ENCODE measurements at places on chromosomes 7 and 10.
A peak's percentile ranks its signal among the peaks of the same experiment; 100 is the strongest.

DNA sequence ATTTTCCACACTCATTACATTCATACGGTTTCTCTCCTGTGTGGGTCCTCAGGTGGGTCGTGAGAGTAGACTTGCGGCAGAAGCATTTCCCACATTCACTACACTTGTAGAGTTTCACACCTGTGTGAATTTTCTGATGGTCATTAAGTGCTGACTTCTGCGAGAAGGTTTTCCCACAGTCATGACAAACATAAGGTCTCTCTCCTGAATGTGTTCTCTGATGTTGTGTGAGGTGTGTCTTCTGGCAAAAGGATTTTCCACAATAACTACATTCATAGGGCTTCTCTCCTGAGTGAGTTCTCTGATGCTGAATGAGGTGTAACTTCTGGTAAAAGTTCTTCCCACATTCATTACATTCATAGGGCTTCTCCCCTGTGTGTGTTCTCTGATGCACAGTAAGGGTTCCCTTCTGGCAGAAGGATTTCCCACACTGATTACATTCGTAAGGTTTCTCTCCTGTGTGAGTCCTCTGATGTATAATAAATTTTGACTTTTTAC, 15.1 kb downstream of the ZNF12 start:
- DNase-seq = no peak

- DNase-seq = peak; percentile 86
These were observed 88.3 kb downstream of the PTPRZ1 start for GRCh38 chr7:121961089-121961867.

- DNase-seq = no peak
These were observed 10.0 kb upstream of the SLIT1 start for GRCh38 chr10:97195706-97196222.

- DNase-seq = no peak
These were observed 69.6 kb upstream of the GATA3 start for GRCh38 chr10:7984896-7985295.

DNA sequence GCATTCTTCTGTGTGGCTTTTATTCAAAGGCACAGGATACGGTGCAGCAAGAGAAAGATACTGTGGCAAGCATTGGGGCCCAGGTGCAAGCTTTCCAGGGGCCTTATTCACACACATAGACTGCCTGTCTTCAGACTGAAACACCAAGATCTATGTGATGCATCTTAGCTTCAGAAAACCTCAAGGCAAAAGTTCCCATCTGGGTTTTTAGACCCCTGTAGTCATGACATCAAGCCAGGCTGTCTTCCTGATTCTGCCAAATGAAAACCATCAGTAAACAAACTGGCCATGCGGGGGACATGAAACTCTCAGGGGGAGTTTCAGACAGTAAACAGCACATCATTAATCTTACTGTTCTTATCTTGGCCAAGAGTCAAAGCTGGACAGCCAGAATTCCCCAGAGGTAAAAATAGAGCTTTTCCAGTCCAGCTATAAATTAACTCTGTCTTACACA, 9.8 kb downstream of the AGBL3 start:
- no peak for DNase-seq

DNA sequence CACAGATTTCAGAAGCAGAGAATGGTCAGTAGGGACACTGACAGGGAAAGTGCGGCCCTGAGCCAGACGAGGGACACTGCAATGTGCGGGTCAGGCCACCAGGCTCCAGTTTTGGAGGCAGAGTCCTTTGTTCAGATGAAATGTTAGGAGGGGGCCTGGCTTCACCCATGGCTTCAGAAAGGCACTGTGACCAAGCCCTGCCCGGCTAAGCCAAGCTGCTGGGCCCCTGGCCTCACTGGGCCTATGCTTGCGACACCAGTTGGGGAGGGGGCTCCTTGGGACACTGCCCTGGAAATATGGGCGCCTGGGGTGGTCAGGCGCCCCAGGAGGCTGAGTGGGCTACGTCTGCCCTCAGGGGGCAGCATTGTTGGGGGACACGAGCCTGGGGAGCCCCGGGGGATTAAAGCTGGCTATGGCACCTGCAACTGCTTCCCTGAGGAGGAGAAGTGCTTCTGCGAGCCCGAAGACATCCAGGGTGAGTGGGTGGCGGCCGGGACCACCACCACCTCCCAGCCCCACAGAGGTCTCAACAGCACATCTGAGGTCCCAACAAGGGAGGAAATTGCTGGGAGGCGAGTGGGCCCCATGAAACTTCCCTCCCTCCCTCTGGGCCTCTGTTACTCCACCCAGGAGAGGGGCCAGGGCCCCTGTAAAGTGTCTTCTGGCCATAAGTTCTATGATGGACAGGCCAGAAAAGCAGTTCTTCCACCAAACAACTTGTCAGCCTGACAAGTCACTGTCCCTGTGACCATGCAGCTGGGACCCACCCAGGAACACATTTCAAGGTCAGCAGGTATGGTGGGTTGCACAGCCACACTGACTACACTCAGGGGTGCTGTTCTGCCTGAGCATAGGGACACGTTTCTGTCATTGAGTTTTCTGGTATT, 24.8 kb upstream of the CSGALNACT2 start:
- no peak for DNase-seq

DNA sequence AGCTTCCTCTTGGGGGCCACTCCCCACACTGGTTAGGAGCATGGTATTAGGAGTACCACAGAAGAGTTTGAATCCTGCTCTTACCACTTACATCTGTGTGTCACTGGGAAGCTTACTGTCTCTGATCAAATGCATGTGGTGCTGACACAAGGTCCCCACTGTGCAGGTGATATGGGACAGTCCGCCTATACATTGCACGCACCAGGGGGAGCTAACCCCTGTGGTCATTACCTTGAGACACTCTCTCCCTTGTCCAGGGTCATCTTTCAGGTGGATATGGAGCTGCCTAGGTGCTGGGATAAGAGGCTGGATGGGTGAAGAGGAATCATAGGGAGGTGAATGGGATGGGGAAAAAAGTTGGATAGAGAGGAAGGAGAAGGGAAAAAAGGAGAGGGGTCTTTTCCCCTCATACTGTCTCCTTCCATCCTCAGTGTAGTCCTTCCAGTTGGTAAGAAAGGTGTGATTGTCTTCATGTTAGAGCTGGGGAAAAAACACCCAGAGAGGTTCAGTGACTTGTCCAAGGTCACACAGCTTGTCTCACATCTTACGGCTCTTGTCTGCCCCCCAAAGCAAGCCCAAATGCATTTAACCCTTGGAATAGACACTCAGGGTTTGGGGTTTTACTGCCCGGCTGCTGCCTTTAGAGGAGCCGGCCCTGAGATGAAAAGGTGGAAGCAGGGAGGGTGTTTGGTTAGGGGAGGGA, 125.9 kb downstream of the CDH23 start:
- no peak for DNase-seq

GRCh38 chr7:155227788-155228458, 69.8 kb upstream of the INSIG1 start:
- DNase-seq = no peak

DNA sequence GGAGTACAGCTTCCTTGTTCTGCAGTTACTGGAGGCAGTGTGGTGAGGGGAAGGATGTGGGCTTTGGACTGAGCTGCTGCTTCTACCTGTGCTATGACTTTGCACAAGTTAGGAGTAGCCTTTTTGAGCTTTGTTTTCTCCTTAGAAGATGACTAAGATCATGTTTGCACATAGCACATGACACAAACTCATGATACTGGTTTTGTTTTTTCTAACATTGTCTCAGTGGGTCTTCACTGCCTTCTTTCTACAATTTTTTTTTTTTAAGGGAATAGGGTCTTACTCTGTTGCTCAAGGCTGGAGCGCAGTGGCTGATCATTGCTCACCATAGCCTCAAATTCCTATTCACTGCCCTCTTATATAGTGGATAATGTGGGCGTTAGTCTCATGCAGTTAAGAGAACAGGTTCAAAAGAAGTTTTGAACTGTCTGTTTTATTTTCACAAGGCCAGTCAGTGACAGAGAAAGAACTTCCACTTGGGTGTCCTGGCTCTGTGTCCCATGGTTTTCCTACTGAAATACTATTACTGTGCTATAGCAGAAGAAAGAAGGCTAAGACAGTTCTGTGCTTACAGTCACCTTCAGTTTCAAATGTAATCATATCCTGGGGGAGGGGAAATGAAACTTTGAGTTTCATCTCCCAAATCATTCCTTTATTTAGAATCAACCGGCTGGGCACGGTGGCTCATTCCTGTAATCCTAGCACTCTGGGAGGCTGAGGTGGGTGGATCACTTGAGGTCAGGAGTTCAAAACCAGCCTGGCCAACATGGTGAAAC, 72.0 kb downstream of the KAT6B start:
- DNase-seq = no peak

DNA sequence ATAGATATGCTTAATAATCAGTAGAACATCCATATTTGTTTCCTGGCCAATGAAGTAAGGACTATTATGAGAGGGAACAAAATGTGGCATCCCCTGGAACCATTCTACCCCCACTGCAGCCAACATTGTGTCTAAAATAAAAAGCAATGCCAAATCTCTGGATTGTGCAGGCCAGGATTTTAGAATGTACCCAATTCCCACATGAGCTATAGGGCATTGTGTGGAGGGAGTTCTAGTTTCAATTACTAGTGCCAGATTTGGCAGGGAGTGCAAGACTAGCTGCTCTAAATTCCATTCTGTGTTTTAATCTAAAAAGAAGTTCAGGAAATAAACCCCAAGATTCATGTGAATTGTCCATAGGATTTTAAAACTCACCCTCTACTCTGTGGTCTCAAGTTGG, 112.3 kb downstream of the HGF start:
- DNase-seq = no peak

DNA sequence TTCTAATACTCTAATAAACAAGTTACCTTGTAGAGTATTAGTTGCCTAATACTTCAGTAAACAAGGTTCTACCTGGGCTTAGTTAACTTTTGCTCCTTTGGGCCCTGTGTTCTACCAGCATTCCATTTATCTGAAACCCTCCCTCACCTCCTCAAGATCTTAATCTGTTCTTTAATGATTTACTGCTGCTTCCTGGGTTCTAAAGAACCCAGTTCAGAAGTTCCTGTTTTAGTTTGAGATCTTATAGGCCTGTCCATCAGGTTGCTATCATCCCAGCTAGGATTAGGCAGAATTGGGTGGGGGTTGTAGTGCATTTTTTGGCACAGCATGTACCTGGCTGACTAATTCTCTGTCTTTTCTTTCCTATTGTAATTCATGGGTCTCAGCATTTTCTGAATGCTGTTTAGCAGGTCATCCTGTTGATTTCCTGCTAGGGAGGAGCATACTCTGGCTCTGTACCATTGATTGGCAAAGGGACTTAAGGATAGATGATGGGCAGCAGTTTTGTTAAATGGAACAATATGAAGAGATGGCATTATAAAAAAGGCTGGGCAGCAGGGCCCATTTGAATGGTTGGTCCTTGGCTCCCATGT, 53.7 kb upstream of the TMEM248 start:
- no peak for DNase-seq

DNA sequence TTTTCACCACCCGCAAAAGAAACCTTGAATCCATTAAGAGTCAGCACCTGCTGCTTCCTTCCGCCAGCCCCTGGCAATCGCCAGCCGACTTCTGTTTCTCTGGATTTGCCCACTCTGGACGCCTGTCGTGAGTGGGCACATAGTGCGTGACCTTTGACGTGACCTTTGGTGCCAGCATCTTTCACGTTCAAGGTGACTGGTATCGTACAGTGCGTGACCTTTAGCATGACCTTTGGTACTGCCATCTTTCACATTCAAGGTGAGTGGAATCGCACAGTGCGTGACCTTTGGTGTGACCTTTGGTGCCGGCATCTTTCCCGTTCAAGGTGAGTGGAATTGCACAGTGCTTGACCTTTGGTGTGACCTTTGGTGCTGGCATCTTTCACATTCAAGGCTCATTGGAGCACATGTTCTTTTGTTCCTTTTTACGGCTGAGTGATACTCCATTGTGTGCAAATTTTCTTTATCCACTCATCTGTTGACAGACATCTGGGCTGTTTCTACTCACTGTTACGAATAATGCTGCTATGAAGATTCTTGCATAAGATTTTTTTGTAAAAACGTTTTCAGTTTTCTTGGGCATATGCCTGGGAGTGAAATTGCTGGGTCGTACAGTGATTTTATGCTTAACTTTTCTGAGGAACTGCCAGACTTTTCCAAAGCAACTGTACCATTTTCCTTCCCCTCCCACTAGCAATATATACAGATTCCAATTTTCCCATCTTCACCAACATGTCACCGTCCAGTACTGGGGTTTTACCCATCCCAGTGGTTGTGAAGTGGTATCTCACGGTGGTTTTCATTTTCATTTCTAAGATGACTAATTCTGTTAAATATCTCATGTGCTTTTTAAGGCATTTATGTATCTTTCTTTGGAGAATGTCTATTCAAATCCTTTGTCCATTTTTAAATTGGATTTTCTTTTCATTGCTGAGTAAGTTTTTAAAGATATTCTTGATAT, 145.3 kb downstream of the DIP2C start:
- no peak for DNase-seq

- DNase-seq = no peak
These were observed 145.7 kb downstream of the PAXIP1 start for GRCh38 chr7:154857240-154857639.

DNA sequence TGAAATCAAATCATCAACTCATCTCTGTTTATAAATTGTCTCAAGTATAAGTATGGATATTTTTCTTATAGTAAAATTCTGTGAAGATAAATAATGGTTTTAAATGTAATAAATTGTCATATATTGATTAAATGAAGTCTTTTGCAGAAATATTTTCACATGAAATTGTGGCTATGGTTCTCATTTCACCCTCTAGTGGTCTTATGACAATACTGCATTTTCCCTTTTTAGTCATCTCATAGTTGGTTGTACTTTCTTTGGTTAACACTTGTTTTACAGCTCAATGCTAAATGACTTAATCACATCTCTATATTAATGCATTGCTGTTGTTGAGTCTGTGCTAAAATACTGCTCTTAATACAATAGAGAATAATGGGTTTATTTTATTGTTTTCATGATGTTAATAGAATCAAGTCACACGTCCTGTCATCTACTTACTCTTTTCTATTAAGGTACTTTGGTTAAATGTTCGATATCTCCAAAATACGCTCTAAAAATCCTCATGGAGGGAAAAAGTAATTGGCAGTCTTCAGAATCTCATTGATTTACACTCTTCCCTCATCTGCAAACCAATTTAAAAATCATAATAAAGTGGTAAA, 38.0 kb upstream of the CACNA2D1 start:
- DNase-seq = peak; percentile 12

GRCh38 chr7:83708531-83708930, 59.6 kb upstream of the SEMA3E start:
- no peak for DNase-seq

DNA sequence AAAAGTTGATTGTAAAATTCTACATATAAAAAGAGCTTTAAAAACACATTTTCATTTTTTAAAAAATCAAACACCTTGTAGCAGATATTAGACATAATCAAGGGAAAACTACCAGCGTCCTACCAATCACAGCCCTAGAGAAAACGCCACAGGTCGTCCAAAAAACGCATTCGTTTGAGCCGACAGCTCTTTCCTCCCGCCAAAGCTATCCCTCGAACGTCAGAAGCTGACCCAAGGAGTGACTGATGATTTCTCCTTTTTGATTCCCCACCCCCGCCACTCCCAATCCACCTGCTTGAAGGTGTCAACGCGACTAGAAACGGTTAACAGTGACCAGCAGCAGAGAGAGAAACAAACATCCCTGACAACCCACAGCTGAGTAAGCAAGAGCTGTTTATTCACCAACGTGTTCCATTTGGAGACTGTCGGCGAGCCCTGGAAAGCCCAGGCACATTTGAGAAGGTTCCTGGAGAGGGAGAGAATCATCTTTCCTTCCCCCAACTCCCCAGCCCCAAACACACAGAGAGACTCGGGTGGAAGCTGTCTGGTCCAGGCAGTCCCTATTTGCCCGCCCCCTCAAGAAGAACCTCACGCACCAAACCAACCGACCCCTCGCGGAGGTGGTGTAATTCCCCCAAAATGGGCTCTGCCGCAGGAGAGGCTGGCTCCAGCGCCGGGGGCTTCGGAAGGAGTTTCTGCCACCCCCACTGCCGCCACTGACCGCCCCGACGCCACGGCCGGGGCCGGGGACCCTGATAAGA, 622 bp downstream of the CPEB3 start:
- no peak for DNase-seq
